ENCODE measurements at places on chromosomes 5 and 9.

DNA sequence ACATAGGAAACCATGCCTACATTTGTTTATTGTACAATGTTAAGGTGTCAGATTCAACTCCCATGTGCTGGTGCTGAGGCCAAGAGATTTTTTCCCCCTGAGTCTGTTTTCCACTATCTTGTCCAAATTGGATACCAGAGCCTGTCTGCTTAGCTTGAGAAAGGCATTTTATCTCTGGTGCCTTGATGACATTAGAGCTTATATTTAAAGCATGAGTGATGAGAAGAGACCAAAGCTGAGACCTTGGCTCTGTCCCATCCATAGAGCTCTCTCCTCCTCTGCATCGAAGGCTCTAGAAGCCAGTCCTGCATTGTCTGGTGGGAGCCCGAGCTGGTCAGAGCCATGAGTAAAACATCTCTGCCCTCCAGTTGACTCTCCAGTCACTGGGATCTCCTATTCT, 10.4 kb upstream of the PPP2CA start:
- no peak for DNase-seq

DNA sequence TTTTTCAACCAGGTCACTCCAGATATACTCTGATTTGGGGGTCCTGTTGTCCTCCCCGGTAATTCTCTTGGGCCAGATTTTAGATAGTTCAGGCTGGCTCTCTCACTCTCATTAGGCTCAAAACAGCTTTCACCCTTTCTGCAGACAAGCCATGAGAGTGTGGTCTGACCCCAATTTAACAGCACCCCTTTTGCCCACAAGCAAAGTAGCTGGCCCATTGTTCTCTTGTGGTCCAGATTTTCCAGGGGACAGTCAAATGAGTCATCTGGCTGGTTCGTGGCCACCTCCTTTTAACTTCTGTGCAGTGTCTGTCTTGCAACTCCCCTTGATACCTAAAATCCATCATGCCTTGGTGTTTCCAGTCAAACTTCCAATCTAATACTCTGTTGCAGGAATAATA, 16.5 kb downstream of the BHMT2 start:
- no peak for DNase-seq

DNA sequence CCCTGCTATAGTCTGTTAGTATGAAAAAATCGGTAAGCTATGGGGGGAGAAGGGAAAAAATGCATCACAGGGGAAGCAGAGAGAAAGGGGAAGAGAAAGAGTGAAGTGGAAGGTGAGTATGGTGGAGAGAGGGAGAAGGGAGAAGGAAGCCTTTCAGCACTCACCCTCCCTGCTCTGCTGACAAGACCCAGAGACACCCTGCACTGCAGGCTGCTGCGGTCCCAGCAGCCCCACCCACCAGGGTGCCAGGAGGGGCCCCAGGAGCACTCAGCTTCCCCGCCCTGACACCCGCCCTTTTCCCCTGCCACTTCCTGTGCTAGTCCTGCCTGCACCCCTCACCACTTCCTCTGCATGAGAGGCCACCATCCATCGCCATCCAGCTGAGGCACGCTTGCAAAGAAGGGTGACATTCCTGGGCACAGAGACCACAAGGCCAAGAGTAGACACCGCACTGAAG, 12.7 kb downstream of the STK10 start:
- no peak for DNase-seq

DNA sequence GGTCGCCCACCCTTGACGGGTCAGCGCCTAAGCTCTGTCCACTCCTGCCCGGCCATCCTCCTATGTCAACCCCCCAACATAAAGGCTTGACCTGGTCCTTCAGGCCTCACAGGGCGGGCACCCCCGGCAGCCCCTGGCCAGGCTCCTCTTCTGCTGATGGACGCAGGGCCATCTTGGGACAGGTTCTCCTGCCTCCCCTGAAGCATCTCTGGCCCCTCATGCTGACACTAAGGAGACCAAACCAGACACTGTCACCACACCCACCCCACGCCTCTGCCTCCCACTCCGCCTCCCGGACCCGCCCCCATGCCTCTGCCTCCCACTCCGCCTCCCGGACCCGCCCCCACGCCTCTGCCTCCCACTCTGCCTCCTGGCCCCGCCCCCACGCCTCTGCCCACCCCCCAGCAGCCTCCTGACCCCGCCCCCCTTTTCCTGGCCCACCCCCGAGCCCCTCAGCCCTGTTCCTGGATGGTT, 6.8 kb downstream of the OBP2A start:
- DNase-seq = no peak

GRCh38 chr5:139383275-139383992, at the start of gene SLC23A1:
SLC23A1 (minus strand) TSS chr5:139383297; CDS start chr5:139383253, 44 bp downstream.
- DNase-seq = no peak

- no peak for DNase-seq
Measured at GRCh38 chr5:36790847-36791246, 85.7 kb upstream of the NIPBL start.

- DNase-seq = no peak
Measured at GRCh38 chr5:170651604-170652277, 131.8 kb upstream of the GABRP start.

- no peak for DNase-seq
Measured at GRCh38 chr5:40414922-40415321, 264.8 kb upstream of the PTGER4 start.

GRCh38 chr5:137564398-137564961, 65.4 kb upstream of the SPOCK1 start:
- DNase-seq = no peak

- DNase-seq = no peak
Measured at GRCh38 chr5:152135827-152136226, 211.2 kb upstream of the GLRA1 start.

DNA sequence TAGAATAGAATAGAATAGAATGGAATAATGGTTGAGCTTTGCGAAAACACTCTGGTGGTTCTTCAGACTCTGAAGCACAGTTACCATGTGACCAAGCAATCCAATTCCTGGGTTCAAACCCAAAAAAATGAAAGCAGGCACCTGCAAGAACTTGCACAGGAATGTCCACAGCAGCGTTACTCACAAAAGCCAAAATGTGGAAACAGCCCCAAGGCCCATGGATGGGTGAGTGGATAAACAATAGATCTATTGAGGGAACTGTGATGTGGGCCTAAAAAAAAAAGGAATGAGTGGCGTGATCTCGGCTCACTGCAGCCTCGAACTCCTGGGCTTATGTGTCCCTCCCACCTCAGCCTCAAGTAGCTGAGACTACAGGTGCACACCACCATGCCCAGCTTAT, 21.4 kb upstream of the TMEM250 start:
- no peak for DNase-seq

DNA sequence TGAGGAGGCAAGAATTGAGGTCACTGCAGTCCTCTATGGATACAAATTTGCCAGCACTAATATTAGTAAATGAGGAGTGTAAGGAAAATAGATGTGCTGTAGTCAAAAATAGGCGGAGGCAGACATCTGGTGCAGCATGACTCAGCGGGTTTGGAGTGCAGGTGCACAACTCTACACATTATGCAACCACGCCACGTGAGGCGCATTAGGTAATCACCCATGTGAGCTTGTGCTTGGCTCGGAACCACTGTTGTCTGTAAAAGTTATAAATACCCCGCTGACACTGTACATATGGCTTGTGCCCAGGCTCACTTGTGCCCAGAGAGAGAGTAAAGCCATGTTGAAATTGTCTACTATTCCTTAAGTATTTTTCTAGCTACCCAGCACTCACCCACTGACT, 623.5 kb upstream of the NUDT12 start:
- DNase-seq = no peak

DNA sequence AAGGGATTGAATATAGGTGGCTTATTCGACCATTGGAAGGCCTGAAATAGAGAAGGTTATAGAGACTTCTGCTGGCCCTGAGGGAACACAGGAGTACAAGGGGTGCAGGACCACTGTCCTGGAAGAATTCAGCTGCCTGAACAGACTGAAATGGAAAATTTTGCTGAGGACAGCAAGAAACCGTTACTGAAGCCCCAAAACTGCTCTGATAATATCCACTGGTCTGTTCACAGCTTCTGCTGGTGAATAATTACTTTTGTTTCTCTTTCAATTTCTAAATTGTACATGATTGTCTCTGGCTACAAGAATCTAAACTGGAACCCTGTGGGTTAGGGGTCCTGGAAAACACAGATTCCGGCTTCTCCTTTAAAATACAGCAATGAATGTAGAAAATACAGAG, 218.5 kb upstream of the CDH12 start:
- no peak for DNase-seq

DNA sequence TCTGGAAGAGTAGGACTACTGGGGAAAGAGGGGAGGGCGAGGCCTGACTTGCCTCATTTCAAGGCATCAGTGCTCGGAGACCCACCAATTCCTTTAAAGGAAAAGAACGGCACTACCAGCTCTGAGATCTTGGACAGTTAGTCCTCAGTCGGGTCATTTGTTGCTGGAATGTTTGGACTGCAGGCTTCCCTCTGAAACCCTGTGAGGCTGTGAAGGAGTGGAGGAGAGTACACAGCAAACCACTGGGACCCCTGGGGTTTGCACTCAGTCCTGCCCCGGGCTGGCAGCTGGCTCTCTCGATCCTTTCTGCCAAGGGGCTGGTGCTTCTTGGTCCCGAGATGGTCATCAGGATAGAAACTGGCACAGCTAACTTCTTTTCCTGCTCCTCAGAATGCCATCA, 194.5 kb downstream of the TRIO start:
- DNase-seq = no peak

DNA sequence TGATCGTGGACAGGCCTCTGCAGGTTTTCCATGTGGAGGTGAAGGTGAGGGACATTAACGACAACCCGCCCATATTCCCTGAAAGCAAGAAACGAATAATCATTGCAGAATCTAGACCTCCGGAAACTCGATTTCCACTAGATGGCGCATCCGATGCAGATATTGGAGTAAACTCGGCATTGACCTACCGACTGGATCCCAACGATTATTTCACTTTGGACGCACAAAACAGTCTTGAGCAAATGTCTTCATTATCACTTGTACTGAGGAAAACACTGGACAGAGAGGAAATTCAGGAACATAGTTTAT, 621 bp downstream of the PCDHA13 start:
- DNase-seq = no peak

- no peak for DNase-seq
Measured at GRCh38 chr5:172837640-172838039, 3.6 kb downstream of the ERGIC1 start.

- no peak for DNase-seq
Measured at GRCh38 chr5:9905661-9906060, 275.5 kb upstream of the TAS2R1 start.

DNA sequence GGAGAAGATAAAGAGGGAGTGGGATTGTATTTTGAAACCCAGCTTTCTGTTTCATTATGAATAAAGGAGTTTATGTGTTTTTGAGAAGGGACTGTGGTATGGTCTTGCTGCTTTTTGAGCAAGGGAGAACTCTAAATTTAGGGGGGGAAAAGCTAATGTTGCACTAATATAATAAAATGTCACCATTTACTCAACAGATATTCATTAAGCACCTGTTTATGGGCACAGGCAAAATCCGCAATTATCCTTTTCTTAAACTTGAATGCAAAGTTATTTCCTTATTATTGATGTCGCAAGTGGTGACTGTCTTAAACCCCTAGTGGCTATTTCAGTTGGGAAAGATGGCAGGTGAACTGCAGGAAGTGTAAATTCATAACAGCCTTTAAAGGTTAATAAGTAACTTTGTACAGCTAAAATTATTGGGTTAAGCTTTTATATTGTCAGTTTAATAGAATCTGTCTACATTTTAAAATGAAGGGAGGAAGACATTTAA, 1.5 kb downstream of the CDC42SE2 start:
- no peak for DNase-seq

All from mesothelial cell of epicardium (in vitro differentiated cells).